ENCODE measurements at places on chromosomes 16 and 17.
A peak's percentile ranks its signal among the peaks of the same experiment; 100 is the strongest.

GRCh38 chr17:82065638-82066303 lies at the start of gene DUS1L:
TSS of gene DUS1L (minus strand) at chr17:82065804. CDS start at chr17:82065059, 745 bp downstream.
- DNase-seq: peak; percentile 90

- DNase-seq: no peak
Observed at GRCh38 chr17:18117982-18118975, 9.7 kb downstream of the MYO15A start.

DNA sequence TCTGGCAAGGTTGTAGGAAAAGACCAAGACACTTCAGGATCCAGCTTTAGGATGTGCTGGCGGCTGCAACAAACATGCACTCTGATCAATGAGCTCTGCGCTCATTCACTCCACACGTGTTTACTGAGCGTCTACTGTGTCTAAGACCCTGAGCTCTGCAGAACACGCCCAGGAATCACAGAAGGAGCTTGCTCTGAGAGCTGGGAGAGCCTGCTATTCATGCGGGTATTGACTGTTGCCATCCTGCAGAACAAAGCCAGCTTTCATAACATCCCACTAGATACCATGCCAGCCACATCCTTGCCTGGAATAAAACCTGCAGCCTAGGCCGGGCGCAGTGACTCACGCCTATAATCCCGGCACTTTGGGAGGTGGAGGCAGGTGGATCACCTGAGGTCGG lies 44.1 kb downstream of the NXN start:
- DNase-seq: no peak

DNA sequence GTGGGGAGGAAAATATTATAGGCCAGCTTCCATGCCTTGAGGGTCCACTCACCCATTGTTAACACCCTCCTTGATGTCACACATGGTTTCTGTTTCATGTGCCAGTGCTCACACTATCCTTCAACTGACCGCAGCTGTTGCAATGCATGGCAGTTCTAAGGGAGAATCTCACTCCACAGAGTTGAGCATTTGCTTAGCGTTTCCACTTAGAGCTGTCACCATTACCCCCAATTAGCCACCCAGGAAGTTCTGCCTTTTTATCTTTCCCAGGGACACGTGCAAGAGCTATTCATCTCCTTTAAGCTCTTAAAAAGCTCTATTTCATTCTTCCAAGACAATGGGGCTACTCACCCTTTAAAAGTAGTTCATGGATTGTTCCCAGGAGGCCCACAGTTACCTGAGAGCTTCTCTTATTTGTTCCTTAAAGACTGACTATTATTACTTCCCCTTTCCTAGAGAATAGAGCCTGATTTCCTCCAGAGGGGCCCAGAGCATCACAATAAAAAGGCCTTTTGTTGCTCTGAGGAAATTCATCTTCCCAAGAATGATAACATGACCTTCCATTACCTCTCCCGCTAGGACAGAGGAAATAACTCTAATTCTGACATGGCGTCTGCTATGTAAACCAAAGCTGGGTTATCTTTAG lies 126.8 kb downstream of the CACNG3 start:
- DNase-seq: no peak

DNA sequence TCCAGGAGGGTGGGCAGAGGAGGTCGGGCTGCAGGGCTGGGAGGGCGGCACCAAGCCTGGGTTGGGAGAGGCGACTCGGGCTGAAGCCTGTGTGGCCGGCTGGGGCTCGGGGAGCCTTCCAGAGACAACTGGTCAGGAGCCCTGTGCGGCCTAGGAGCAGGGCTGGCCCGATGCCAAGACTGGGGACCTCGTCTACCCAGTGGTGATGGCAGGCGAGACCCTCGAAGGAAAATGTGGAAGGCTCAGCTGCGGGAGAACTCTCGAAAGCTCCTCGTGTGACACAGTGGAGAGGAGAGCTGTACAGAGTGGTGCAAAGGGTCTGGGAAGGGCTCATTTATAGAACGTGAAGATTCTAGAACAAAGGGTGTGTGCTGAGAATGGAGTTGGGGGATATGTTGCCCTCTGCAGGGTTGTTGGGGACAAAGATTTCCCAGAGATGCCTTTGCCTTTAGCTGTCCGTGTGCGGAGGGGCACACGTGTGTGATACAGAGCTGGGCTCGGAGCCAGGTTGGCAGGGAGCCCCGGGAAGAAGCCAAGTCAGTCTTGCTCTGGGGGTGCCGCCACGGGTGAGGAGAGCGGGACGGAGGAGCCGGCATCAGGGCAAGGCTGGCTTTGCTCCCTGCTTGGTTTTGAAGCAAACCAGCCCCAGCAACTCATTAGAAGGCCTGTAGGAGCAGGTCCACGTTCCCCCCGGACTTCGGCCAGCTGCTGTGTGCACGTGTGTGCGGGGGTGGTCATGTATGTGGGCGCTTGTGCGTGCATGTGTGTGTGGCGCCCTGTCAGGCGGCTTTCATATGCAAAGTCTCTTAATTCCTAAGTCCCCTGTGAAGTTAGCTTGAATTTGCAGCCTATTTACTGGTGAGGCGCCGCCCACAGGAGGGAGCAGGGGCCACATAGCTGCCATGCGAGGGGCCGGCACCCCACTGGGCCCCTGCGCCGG lies 132.4 kb upstream of the CHMP6 start:
- DNase-seq: no peak

- DNase-seq: no peak
Observed at GRCh38 chr17:30975042-30975820, 4.4 kb downstream of the RNF135 start.

DNA sequence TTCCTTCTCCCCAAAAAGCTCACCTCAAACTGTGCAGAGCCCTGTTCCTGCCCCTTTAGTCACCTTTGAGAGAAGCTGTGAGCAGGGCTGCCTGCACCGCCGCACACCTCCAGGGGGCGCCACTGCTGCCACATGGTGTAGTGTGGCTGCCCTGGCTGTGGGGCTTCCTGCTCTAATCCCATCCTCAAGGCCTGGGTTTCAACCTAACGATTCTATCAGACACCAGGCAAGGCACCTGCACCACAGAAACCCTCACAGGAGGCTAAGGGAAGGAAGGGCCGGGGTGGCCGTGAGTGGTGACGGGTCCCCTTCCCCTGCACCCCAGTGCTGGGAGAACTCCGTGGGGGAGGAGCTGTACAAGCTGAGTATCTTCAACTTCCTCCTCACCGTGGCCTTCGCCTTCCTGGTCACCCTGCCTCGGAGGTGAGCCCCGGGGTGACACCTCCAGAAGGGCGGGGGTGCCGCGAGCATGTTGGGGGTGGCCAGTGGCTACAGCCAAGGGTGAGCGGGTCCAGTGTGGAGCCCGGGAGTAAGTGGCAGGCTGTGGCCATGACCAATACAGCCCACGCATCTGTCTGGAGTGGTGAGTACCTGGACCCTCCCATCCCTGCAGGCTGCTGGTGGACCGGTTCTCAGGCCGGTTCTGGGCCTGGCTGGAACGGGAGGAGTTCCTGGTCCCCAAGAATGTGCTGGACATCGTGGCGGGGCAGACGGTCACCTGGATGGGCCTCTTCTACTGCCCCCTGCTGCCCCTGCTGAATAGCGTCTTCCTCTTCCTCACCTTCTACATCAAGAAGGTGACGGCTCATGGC lies 7.0 kb downstream of the TMC8 start:
- peak; percentile 82 for DNase-seq

DNA sequence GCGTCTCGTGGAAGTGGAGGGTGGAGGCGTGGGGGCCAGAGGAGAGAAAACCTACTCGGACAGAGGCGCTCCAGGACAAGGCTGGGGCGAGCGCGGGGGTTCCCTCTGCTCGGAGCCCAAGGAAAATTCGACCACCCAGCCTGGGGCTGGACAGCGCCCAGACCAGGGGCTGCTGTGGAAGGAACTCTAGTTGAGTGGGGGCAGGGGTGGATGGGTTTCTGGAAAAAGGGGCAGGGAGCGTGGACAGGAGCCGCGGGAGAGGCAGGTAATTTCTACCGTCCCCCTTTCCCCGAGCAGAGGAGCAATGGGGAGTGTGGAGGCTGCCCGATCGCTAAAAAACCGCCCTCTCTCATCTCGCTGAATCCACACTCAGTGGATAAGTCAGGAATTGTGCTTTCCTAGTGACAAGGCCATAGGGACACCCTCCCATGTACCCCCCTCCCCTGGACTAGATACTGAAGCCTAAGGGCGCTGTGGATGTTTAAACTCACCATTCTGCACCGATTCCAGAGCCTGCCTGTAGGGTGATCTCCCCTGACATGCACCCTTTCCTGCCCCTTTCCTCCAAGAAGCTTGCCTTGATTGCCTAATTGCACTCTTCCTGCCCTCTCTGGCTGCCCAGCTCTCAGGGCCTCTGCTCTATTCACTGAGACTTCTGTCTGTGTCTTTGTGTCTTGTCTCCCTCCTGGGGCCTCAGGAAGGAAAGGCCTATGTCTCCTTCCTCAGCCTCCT lies 90.7 kb upstream of the TMEM97 start:
- DNase-seq: no peak

DNA sequence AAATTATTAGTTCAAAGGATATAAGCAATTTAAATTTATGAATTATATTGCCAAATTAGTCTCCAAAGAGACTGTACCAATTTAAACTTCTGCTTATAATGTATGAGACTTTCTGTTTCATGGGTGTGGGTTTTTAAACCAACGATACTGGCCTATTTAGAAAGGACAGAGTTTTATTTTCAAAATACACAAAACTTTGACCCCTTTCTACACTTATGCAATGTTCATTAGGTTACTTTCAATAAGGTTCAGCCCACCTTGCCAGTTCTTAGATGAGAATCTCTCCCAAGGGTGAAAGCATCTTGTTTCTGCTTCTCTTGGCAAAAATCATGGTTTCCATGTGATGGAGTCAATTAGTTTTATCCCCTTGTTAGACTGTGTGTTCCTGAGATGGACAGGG lies 84.7 kb downstream of the MYO1D start:
- DNase-seq: no peak

DNA sequence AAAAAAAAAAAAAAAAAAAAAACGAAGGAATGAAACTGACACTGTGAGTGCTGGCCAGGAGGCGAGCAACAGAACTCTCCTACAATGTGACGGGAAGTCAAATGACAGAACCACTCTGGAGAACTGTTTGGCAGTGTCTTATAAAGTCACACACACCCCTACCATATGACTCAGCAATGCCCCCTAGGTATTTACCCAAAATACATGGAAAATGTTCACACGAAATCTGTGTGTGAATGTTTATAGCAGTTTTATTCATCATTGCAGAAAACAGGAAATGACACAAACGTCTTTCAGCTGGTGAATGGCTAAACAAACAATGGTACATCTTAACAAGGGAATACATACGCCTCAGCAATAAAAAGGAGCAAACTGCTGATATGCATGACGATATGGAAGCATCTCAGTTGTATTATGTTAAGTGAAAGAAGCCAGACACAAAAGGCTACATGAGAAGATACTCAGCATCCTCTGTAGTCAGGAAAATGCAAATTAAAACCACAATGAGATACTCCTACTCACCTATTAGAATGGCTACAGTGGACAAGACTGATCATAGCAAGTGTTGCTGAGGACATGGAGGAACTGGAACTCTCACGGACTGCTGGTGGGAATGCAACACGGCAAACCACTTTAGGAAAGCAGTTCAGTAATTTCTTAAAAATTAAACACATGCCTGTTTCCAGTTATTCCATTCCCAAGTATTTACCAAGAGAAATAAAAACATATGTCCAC lies 74.7 kb downstream of the TBC1D16 start:
- no peak for DNase-seq

DNA sequence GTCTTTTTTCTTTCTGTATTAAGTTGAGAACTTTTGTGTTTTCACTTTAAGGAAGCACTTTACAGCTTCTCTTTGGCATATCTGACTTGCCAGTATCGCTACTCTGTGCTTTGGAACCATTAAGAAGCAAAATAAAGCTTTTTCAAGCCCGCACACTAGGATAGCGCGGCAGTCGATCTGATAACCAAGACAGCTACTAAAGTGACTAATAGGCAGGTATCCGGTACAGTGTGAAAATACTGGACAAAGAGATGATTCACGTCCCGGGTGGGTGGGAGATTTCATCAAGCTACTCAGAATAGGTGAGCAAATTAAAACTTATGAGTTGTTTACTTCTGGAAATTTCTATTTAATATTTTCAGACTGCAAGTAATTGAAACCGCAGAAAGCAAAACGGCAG lies 53.8 kb downstream of the SHISA6 start:
- no peak for DNase-seq

GRCh38 chr17:29867643-29868181 lies 62.3 kb downstream of the SSH2 start:
- DNase-seq: no peak

DNA sequence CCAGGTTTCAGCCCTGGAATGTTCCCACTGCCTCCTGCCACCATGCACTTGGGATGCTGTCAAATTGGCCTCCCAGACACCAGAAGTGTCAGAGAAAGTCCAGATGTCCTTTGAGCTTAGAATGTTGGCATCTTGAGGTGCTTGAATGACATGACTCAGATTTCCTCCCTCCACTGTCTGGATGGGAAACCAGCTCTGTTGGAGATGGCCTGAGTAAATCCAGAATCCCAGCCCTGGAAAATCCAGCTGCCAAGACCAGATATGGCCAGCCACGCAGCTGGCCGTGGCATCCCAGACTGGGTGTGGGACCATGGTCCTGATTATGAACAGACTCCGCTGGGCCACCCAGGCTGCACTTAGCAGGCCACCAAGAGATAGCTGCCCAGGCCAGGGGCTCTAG lies 57.0 kb upstream of the CLEC3A start:
- no peak for DNase-seq

DNA sequence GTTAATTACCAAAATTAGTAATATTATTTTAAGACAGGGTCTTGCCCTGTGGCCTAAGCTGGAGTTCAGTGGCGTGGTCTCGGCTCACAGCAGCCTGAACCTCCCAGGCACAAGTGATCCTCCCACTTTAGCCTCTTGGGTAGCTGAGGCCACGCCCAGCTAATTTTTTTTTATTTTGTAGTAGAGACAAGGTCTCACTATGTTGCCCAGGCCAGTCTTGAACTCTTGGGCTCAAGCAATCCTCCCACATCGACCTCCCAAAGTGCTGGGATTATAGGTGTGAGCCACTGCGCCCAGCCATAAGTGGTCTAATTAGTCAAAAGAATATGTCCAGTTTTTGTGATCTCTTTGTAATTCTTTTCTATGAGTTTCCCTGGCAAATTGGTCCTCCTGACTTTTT lies 12.0 kb upstream of the CFDP1 start:
- DNase-seq: peak; percentile 35

GRCh38 chr17:17670701-17671305 lies 10.5 kb upstream of the RAI1 start:
- no peak for DNase-seq
